ENCODE measurements at places on chromosomes 3 and 15.

- no peak for DNase-seq
These were observed 328.1 kb upstream of the ATP10A start for GRCh38 chr15:26191193-26191592.

GRCh38 chr15:59237924-59238331 is 31.3 kb downstream of the LDHAL6B start:
- DNase-seq = no peak

DNA sequence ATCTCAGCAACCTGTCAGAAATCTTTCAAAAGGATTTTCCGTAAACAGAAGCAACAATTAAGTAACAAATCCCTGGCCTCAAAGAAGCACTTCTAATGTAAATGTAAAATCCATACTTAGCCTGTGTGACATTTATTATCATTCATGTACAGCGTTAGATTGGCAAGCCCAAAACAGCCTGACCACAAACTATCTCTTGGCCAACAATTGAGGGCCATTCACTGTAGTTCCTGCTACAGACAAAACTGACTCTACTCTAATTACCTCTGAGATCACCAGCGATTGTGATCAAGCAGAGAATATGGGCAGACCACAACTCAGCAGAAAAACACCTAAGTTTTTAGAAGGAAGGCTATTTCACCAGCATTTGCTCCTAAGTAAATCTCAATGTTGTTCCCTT is 9.2 kb downstream of the SHQ1 start:
- no peak for DNase-seq

DNA sequence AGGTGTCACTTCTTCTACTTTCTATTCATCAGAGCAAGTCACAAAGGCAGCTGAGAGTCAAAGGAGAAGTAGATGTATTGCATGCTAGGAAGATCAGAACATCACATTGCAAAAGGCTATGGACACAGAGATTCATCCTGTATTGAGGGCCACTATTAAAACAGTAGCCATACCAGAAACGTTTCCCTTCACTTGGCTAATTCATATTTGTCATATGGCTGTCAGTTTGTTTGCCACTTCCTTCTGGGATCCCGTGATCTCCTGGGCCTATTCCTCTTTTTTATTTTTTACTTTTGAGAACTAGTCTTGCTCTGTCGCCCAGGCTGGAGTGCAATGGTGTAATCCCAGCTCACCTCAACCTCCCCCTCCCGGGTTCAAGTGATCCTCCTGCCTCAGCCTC is 184.0 kb upstream of the SATB1 start:
- DNase-seq = no peak

DNA sequence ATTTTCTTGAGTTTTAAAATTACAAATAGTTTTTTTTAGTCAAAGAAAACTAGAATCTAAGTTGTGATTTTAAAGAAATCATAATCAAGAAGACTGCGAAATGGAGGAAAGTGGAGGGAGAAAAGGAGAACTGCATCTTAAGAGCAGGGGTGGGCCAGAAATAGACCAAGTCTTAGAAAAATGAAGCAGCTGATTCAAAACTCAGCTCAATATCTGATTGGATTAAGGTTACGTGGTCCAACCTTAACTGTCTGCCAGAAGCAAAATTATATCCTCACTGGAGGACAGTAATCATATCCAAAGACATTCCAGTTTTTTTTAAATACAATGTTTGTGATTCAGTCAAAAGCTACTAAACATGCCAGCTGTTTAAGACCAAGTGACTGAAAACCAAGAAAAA is 41.4 kb downstream of the CHSY1 start:
- DNase-seq = no peak

- no peak for DNase-seq
These were observed 22.3 kb upstream of the MUSTN1 start for GRCh38 chr3:52857133-52857532.

DNA sequence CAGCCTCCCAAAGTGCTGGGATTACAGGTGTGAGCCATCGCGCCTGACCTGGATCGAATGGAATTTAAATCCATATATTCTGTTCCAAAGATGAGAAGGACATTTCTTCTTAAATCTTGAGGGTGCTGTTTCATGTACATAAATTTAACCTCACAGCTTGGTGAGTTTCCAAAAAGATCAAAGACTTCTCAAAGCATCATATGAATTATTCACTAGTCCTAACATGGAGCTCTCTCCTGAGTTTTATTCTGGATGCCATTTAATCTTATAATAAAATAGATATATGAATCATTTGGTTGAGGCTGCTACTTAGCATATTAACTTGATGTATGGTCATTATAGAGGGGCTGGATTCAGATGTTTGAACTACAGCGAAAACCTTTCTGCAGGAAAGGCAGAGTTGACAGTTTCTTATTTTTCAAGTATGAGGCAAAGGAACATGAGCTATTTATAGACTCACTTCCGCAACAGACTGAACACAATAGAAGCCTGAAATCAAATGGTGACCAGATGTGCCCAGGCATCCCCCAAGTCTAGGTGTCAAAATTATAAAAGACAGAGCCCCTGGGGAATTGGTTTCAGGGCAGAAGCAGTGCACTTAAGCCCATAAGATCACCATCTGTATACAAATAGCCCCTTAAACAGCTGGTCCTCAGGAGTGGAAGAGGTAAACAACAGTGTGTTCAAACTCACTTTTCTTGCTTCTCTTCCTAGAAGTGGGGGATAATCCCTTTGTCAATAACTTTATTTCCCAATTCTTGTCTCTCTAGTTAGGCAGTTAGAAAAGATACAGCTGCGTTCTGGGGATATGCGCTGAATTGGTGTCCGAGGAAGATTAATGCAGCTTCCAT is 29.7 kb downstream of the STARD9 start:
- DNase-seq = no peak

- no peak for DNase-seq
These were observed 59.4 kb downstream of the HACD2 start for GRCh38 chr3:123525433-123525832.

DNA sequence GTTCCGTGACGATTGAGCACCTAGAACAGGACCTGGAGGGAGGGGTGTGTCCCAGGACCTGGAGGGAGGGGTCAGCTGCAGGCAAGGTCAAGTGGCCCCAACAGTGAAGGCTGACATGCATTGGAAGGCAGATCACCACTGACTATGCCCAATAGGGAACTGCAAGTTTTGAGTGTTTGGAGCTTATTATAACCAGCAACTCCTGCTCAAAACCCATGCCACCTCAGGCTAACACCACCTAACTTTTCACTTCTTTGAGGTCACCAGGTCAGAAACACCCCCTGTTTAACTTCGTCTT is 93.1 kb downstream of the MYLK start:
- no peak for DNase-seq

DNA sequence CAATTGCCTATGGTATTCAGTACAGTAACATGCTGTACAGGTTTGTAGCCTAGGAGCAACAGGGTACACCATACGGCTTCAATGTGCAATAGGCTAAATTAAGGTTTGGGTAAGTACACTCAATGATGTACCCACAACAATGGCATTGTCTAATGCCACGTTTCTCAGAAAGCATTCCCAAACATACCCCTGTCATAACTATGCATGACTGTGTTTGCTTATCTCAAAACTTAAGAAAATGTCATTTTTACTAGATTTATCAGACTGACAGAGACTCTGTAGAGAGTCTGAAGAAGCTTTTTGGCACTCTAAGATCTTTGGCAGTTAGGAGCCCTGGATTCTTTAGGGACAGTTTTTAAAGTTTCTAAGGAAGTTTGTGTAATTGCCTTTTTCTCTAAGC is 59.9 kb downstream of the MECOM start:
- no peak for DNase-seq

GRCh38 chr3:64046996-64047594 is 23.8 kb upstream of the PSMD6 start:
- no peak for DNase-seq

DNA sequence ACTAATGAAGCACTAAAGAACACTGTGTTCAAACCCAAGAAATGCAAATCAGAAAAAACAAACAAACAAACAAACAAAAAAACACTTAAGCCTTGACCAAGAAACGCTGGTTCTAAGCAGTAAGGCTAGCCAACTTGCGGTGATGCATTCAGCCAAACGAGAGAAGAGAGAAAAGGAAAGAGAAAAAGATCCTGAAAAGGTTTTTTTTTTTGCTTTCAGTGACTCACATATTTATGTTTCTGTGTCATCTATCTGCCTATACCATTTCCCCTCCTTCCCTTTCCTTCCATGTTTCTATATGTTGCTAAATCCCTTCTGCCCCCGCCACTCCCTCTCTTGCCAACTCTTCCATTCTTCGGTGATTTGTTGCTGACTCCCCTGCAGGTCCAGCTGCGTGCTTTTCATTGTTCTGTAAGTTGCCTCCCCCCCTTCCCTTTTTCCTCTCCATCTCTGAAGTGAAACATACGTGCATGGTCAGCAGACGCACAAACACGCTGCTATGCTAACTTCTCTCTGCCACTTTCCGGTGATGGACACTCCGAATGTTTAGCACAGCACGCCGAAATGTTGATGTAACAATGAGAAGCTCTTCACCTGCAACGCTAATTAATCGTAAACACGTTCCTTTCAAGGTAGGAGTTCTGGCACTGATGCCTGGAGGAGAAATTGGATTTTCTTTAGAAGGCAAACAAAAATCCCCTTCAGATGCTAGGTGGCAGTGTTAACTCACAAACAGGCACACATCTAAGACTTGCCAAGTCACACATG is 154.4 kb downstream of the TUSC7 start:
- no peak for DNase-seq

DNA sequence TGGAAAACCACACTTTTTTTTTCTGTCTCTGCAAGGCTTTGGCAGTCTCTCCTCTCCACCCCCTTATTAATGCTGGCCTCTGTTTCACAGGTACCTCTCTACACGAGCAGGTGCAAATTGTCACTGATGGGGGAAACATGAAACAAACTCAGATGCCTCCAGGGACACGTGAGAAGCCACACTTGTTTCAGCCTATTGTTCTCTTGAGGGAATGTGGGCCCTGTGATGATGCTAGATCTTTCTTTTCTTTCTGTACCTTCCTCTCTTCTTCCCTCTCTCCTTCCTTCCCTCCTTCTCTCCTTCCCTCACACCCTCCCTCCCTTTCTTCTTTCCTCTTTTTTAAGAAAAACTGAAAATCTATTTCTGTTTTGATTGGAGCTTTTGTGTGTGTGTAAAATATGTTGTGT is 5.7 kb upstream of the BLM start:
- no peak for DNase-seq

- DNase-seq = no peak
These were observed 977 bp downstream of the CDC25A start for GRCh38 chr3:48187301-48187578.

- no peak for DNase-seq
These were observed 190.3 kb downstream of the OPA1 start for GRCh38 chr3:193783166-193783896.

GRCh38 chr3:45435961-45436360 is 47.6 kb downstream of the LARS2 start:
- DNase-seq = no peak

DNA sequence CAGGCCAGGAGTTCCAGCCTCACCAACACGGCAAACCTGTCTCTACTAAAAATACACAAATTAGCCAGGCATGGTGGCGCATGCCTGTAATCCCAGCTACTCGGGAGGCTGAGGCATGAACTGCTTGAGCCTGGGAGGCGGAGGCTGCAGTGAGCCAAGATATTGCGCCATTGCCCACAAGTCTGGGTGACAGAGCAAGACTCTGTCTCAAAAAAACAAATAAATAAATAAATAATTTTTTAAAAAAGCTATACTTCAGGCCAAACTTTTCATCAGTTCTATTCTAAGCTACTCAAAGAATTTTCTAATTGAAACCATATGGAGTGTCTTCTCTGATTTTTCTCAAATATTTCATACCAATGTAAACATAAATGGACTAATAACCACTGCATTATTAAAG is 43.5 kb downstream of the PHC3 start:
- DNase-seq = no peak

DNA sequence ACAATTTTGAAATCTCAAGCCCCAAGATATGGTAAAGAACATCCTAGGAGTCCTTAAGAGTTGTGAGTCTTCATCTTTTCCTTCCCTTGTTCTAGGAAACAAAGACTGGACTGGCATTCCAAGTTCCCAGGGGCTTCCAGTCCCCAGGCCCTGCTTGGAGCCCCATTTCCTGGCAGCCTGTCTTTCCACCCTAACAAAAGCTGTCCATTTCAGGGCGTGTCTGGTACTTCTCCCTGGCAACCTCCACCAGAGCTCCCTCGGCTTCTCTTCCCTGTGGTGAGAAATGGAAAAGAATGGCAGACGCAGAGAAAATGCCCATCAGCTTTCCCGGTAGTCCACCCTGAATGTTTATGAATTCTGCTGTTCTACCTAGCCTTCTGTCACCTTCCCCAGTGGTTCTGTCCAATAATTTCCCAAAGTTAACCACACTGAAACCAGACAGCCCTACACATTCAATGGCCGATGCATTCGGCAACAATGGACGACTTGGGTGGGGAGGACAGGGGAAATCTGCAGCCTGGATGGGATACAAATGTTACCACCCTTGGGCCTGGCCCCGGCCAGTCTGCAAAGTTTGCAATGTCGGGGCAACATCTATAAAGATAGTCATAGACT is 6.8 kb downstream of the RAB6B start:
- no peak for DNase-seq

DNA sequence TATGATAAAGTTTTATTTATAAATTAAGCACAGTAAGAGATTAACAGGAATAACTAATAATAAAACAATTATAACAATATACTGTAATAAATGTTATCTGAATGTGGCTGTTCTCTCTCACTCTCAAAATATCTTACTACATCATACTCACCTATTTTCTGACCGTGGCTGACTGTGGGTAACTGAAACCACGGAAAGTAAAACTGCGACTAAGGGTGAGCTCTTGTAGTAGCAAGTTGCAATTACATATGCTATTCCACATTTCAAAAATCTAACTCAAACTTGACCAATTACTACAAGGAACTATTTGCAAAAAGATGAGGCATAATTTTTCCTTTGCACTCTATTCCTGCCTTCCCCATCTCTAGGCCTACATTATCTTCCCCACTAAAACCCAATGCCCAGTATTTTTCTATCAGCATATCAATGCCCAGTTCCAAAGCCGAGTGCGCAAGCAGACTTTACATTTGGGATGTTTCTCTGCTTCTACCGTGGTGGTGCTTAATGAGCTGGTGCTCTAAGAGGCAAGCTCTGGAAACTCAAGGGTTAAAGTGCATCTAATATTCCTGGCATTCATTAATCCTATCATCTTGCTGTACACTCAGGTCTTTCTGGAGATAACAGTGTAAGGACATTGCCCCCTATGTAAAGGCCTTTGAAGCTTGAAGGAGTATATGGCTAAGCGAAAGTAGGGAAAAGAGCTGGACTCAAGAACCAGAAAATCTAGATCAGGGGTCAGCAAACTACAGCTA is 6.7 kb downstream of the PCYT1A start:
- no peak for DNase-seq

DNA sequence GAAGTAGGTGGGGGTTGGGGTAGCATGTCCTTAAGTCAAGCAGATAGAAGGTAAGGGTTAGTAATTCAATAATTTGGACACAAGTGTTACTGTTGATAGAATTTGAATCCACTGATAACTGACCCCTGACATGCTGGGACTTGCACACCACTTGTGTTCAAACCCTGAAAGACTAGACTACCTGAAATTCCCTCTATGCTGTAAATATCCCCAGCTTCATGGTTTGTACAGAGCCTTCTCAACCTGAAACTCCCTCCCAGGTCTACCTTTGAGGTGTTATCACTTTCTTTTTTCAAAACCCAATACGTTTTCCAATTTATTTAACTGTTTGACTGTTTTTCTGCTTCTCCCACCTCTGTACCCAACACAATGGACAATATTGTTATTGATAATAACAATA is 459.6 kb downstream of the NLGN1 start:
- DNase-seq = no peak

- no peak for DNase-seq
These were observed 150.2 kb upstream of the MLF1 start for GRCh38 chr3:158420654-158421396.

GRCh38 chr3:19248143-19248542 is 99.8 kb downstream of the KCNH8 start:
- no peak for DNase-seq

All from activated naive CD4-positive, alpha-beta T cell treated with anti-CD3 and anti-CD28 coated beads, Interleukin-2, amount 50 U/mL, for 16 hours (primary cell).